Ammon's horn (tissue), 1 donor: ENCODE measurements at places on chromosomes 1 and 21.

DNA sequence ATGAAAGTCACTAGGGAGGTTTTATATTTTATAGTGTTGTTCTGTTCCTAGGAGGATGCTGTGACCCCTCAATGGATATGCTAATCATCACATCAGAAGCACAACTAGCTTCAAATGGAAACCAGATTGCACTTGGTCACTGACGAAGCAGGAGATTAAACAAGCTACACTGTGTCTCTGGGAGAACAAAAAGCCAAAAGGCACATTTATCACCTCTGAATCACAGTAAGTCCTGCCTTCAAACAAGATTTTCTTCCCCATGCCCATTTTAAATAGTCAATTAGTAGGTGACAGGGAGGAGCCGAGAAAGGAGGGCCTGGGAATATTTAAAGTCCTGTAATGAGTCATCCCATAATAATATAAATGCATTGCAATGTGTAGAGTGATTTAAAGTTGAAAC is 38.1 kb downstream of the RGS2 start:
- no peak for DNase-seq

GRCh38 chr1:207848234-207848633 is 62.7 kb downstream of the CD34 start:
- DNase-seq: no peak

DNA sequence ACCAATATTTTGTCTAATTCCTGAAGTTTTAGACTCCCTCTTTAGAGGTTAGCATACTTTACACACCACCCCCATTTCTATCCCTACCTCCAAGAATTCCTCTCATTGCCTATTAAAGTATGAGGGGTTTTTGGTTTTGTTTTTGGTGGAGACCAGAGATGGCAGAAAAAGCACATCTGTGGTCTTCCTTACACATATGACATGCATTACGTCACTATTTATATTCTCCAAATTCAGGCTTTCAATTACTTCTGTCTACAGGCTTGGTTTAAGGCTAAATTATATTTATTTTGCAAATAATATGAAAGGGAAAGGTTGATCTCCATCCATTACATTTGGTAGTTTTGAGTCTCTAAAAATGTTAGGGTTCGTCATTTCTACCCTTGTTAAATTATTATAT is 674.6 kb downstream of the LMO4 start:
- no peak for DNase-seq

- no peak for DNase-seq
These were observed 27.7 kb downstream of the S100A6 start for GRCh38 chr1:153507926-153508583.

DNA sequence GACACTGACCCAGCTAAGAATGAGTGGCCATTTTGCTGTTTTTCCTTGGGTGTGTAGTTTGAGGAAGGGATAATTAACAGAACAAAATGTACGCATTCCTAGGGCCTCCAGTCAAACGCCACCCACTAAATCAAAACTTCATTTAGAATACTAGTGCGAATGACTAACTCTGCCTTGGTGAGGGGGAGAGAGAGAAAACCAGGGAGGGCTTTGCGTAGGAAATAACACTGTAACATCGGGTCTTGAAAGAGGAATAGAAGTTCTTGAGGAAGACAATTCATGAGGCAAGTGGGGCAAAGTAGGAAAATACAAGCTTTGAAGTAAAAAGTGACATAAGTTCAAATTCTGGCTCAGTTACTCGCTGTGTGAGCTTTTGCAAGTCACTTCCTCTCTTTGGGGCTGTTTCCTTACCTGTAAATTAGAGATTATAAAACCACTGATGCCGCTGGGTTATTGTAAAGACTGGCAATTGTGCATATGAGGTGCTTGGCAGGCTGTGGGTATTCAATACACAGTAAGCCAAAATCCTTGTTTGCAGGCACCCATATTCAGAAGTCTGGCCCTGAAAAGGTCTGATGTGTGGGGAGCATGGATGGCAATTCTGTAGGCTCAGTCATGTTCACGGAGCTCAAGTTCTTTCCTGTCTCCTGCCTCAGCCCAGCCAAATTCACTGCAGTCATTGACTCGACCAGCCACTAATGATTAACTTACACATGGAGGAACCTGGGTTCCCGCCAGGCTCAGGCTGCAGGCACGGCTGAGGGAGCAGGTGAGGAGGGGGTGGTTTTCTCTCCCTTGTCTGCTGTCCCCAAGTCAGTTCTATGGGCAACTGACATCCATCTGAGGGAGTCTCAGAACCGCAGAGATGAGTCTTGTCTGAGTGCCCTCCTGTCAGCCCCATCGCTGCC is 140.3 kb upstream of the CSF3R start:
- DNase-seq: no peak

DNA sequence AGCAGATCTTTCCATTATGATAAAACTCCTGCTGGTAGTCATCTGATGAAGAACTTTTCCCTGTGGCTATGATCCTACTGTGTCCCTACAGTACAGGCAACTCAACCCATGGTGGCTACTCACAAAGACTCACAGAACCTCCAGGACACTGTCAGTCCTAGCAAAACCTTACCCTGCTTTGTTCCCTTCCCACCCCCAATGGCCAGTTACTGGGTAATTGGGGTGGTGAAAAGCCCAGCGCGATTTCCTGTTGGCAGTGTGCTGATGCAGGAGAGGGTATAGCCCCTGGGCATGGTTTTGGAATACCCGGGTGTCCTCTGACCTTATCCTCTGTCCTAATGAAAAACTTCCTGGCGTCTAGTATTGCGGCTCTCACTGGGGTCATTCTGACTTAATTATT is 533 bp upstream of the RGL1 start:
- DNase-seq: no peak

DNA sequence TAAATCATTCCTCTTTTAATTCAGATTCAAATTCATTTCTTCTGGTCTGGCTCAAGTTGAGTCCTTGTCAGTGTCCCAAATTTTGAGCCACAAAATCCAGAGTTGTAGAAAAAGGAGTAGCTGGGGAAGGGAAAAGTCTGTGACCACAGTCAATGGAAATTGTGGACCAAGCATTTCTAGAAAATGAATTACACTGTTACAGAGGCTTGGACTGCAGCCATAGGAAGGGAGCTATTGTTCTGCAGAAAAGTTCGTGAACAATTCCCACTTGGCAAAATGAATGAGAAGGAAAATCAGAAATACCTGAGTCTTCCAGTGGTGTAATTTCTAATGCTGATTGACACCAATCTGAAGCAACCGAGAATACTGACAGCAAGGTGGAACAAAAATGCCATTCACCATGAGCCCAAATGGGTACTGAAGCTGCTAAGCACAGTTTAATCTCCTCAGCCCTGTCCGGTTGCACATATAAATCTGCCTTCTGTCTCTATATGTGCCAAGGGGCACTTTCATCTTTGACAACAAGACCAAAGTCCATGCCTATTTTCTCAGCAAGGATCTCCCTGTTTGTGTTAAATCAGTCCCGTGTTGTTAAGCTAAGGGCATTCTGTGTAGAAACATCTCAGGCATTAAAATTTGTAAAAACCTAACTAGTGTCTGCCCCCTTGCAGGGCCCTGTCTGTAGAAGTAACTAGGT is 51.3 kb downstream of the TEX35 start:
- DNase-seq: no peak

- no peak for DNase-seq
These were observed 7.8 kb upstream of the SERBP1 start for GRCh38 chr1:67437961-67438360.

DNA sequence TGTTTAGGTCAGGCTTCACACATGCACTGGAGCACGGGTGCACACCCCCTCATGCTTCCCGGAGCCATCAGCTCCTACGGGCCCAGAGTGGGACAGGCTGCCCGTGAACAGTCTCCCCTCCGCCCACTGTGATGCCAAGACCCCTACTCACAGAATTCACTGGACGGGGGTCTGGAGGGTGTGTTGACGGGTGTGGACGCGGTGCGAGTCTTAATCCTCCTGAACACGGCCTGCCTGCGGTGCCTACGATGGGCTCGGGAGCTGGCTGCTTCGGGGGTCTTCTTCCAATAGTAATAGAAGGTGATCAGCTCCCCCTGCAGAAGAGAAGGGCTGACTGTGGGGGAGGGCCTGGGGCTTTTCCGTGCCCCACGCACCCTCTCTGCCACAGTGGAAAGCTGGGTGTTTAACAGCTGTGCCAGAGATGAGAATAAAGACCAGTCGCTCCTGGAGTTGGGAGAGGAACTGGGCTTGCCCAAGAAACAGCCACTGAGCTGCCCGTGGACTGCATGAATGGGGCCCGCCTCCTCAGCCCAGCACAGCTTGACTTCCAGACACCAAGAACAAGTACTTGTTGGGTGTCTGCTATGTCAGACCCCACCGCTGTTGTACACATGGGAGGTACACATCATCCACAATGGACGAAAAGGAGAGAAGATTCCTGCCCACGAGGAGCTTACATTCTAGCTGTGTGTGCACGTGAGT is 47.9 kb downstream of the SLC45A1 start:
- no peak for DNase-seq

DNA sequence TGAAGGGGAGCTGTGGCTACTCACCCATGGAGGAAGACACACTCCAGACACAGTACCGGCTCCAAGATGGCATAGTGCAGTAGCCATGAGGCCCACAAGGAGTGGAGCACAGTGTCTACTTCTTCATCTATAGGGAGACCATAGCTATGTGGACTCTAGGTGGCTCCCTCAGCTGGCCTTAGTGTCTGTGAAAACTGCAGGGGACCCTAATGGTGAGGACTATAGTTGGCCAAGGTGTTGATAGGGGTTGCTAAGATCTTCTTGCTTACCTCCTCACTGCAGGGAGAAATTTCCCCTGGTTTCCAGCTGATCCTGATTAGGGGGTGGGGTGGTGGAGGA is 58.9 kb downstream of the DIPK1A start:
- DNase-seq: no peak

DNA sequence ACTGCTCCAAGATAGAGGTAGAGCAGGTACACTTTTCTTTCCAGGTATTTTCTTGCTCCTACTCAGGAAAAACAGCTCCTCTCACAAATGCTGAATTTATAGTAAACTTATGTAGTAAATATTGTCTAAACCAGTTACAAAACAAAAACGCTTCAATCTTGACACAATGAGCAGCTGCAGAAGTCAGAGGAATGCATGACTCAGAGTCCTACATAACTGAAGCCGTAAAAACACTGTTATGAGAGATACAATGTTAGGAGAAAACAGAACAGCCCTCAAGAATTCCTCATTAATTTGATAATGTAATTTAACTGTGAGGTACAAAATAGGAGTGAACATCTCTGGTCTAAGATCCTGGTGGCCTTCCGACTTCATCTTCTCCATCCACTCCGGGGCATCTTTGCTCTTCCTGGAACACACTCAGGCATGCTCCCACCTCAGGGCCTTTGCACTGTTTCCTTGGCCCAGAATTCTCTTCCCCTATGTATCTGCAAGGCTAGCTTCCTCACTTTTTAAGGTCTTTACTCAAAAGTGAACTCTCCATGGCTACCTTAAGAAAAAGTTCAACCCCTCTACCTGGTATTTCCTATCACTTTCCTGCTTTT is 138.5 kb downstream of the SLC45A1 start:
- no peak for DNase-seq

- no peak for DNase-seq
These were observed 10.1 kb downstream of the TRIM46 start for GRCh38 chr1:155183775-155184221.

GRCh38 chr21:28256420-28256831 is 736.3 kb downstream of the LTN1 start:
- DNase-seq: no peak

- no peak for DNase-seq
These were observed 1.1 kb downstream of the VANGL2 start for GRCh38 chr1:160401487-160401805.

DNA sequence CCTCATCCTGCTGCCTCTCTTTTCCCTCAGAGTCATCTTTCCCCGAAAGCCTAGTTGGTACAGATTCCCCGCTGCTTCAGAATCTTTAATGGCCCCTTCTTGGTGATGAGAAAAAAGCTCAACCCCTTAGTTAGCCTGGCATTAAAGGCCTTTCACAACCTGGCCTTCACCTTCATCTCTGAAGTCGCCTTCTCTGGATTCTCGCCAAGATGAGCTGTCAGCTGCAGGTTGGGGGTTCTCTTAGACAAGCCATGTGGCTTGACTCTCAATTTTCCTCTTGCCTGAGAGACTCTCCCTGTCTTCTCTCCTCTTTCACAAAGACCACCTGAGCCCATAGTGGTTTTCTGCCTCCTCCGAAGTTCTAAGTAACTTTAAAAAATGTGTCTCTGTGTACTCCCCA is 15.5 kb upstream of the DISC1 start:
- no peak for DNase-seq

GRCh38 chr1:101859941-101860340 is 136.8 kb downstream of the OLFM3 start:
- DNase-seq: no peak

GRCh38 chr1:240589585-240590110 is 22.3 kb downstream of the GREM2 start:
- DNase-seq: no peak

GRCh38 chr1:166740668-166741276 is 98.5 kb upstream of the POGK start:
- no peak for DNase-seq

- DNase-seq: no peak
These were observed 307.3 kb upstream of the DUSP10 start for GRCh38 chr1:222049176-222049575.

DNA sequence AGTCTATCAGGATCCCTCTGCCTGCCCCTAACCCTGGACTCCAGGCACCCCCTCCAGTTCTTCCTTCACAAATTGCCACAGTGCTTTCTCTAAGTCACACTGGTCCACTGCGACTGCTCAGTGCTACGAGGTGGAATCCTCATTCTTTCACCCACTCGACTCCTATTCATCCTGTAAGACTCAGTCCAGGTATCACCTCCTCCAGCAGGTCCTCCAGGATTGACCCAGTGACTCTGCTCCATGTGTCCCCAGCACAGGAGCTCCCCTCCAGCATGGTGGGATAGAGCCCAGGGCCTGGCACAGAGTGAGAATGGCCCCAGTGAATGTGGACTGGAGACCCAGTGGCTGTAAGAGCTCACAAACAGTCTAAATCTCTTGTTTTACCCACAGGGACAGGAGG is 45.5 kb upstream of the WNT4 start:
- no peak for DNase-seq

GRCh38 chr1:10033359-10033845 is 644 bp downstream of the UBE4B start:
- DNase-seq: no peak

DNA sequence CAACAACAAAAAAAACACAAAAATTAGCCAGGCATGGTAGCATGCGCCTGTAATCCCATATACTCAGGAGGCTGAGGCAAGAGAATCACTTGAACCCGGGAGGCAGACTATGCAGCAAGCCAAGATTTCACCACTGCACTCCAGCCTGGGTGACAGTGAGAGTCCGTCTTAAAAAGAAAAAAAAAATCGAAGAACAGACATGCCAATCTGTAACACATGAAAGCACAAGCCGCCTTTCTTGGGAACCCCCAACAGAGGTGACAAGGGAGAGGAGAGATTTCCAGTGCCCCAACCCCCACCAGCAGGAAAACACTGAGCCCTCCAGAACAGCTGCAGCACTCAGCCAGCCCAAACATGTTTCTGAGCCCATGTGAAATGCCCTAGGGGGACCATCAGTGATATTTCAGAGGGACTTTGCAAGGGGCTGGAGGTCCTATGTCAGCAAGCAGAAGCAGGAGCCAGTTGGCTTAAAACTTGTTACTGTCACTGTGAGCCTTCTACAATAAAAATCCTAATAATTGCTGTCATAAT is 14.2 kb upstream of the EFNA1 start:
- DNase-seq: no peak

GRCh38 chr1:213138892-213139291 is 87.9 kb downstream of the RPS6KC1 start:
- no peak for DNase-seq

- DNase-seq: peak; percentile 82
These were observed 49.4 kb upstream of the KIF1B start for GRCh38 chr1:10160907-10161490.

- no peak for DNase-seq
These were observed 80.7 kb downstream of the NID1 start for GRCh38 chr1:235984041-235984825.

- peak; percentile 63 for DNase-seq
These were observed 29.4 kb downstream of the HMGB4 start for GRCh38 chr1:33893147-33893830.
